ENCODE measurements at places on chromosomes 11 and 22.

DNA sequence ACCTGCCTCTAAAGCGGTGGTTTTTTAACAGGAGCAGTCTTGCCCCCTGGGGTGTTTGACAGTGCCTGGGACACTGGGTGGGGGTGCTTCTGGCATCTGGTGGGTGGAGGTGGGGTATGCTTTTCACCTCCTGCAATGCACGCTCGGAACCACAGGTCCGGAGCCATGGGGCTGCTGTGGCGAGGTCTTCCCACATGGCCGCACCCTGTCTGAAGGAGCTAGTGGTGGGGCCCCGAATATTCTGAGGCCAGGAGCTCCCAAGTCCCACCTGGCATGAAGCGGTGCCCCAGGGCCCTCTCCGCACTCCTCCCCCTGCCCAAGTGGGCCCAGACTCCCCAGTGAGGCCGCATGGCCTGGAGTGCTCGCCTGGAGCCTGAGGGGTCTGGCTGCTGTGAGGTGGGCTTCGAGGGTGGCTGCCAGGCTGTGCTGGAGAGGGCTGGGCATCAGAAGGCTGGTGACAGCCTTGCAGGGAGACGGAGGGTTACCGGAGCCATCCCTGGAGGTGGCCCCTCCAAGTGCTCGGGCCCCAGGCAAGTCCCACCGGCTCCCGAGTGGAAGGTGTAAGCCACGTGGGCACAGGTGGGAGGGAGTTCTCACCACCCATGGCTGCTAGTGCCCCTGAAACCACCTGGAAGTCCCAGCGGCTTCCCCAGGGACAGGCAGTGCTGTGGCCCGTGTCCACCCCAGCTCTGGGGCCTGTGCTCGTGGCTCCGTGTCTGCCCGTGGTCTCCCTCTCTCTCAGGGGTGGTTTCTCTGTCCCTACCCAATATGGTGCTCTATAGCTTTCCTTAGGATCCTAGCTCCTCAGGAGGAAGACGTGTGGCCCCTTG, 15.1 kb downstream of the TBX1 start:
- DNase-seq: no peak

DNA sequence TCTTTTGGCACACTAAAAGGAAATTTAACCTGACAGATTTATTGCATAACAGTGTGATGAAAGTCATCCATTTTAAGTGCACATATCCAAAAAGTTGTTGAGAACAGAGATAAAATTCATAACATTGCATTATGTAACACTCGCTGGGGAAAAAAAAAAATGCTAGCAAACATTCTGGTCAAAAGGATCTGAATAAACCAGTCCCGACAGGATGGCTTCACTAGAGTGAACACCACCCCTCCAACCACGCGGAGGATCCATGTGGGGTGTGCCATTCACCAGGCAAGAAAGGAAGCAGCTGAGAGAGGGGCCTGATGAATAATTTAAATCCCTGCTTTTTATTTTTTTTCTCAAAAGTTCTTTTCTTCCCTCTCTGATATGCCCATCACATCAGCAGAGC, 258.7 kb downstream of the DCDC1 start:
- DNase-seq: no peak

DNA sequence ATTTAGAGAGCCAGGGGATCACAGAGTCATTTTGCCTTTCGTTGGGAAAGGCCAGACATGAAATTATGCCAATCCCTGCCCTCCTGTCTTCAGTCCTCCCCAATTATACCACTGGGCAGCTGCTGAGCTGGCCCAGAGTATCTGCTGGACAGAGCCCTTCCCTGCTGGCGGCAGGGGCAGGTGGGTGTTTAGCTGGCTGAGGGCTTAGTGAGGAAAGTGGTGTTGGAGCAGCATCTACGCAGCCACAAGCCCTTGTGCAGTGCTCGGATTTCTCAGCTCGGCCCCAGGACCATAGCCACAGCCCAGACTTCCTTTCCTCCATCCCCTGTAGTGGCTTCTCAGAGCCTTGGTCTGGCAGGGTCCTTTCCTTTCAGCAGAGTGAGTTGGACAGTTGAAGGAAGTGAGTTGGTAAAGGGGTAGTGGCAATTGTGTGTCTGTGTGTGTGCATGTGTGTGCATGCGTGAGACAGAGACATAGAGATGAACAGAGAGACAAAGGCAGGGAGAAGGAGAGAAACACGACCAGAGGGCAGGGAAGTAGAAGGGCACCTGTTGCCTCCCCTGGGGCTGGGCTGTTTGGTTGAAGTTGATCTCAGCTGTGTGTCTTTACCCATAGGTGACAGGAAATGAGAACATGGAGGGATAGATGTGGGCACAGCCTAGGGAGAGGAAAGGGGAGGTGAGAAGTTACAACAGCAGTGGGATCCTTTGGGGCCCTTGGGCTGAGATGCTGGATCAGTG, 66.2 kb downstream of the GRIK4 start:
- no peak for DNase-seq

DNA sequence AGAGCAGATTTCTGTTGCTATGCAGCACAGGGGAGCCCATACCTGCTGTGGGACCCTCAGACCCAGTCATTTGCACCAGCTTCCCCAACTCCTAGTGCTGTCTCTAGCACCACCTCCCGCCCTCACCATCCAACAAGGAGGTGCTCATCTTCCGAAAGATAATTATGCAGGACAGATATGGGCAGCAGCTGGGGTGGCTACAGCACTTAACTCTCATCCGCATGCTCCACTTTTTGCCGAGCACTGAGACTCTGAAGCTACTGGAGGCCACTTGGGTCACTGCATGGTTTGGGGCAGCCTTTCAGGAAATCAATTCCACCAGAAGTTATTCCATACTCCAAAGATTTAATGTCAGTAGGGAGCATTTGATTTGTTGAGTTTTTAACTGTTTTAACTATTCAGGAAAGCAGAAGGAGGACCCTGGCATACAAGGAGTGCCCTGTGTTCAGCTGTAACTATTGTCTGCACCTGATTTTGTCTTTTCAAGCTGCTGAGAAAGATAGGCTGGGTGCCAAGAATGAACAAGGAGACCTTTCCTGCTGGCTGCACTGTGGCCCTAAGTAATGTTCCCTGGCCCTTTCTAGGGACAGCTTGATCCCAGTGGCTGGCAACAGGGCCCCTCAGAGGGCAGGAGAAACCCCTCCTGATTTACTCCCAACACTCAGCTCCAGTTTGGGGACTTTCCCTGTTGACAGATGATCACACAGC, 67.3 kb upstream of the CSNK2A3 start:
- DNase-seq: no peak

DNA sequence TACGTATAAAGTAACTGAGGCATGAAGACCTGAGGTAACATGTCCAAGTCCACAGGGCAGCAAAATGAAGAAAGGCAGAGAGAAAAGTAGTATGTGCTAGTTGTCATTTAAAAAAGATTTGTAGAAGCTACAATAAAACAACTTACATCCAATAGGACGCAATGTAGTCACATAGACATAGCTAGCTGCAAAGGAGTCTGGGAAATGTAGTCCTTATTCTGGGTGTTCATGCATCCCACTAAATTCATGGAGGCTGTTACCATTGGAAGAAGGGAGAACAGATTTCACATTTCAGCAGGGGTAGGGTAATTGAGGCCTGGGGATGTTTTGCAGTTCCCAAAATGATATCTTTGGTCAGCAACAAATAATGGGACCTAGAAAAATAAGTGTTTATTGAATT, 571.4 kb downstream of the MIAT start:
- DNase-seq: no peak

- peak; percentile 70 for DNase-seq
Measured at GRCh38 chr11:64023712-64024710, 11.7 kb upstream of the FLRT1 start.

DNA sequence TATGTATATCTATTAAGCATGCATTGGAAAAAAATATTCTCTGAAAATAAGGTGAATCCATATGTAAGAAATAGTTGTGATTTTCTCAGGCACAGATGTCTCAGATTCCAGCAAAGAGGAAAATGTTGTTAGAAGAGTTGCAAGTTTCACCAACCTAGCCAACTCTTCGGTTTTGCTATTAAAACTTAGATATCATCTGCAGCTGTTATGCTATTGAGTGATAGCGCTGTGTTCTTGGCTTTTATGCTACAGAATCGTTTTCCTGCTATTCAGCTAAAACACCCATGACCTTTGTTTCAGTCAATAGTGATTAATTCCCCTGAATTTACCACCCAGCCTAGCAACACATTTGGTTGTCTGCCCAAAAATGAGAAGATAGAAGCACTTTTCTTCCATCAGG, 795.6 kb upstream of the ANO3 start:
- no peak for DNase-seq

GRCh38 chr22:46794067-46794466, 31.6 kb downstream of the TBC1D22A start:
- no peak for DNase-seq

DNA sequence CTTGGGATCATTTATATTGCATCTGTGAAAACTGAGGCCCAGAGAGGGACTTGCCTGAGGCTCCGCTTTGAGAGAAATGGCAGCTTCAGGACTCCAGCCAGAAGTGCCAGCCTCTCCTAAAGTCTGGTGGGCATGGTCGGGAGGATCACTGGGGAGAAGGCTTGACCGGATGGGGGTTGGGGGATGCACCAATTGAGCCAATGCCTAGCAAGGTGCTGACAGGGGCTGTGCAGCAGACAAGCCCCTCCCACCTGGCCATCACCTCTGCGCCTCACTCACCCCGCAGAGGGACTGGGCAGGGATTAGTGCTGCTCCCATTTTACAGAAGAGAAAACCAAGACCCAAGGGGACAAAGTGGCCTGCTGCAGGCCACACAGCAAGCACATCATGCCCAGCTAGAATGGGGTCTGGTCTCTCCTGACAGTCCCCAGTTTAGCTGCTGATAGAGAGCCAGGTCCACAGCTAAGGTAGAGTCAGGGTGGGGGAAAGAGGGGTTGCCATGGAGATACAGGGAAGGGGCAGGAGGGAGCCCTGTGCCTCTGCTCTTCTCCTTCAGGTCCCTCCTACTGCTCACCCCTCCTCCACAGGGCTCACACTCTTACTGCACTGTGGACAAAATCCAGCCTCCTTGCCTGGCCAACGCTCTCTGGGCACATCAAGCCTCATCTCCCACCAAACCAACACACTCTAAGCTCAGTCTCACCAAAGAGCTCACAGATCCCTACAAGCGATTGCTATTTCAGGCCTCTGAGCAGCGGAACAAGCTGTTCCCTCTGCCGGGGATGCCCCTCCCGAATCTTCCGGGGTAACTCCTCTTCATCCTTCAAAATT, 29.5 kb downstream of the TEF start:
- DNase-seq: peak; percentile 46

GRCh38 chr11:56994532-56994931, 5.8 kb downstream of the OR5AK2 start:
- no peak for DNase-seq

- no peak for DNase-seq
Measured at GRCh38 chr11:100799445-100799844, 112.4 kb downstream of the ARHGAP42 start.

- no peak for DNase-seq
Measured at GRCh38 chr22:48753381-48753730, 1074.3 kb downstream of the BRD1 start.

DNA sequence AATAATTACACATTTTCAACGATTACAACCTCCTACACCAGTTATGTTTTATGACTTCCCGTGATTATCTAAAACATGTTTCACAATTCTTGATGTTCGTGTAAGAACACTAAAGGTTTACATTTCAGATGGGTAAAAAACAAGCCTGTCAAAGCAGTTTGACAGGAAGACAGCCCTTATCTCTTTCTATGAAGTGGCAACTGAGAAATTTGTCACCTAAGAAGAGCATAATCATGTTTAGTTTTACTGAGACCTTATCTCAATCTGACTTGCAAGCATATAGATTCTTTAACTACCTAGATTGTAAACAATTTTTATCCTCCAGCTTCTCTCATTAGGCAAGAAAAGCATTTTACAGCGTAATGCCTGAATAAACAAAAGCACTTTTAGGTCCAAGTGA, 218.4 kb upstream of the ZBED5 start:
- no peak for DNase-seq

DNA sequence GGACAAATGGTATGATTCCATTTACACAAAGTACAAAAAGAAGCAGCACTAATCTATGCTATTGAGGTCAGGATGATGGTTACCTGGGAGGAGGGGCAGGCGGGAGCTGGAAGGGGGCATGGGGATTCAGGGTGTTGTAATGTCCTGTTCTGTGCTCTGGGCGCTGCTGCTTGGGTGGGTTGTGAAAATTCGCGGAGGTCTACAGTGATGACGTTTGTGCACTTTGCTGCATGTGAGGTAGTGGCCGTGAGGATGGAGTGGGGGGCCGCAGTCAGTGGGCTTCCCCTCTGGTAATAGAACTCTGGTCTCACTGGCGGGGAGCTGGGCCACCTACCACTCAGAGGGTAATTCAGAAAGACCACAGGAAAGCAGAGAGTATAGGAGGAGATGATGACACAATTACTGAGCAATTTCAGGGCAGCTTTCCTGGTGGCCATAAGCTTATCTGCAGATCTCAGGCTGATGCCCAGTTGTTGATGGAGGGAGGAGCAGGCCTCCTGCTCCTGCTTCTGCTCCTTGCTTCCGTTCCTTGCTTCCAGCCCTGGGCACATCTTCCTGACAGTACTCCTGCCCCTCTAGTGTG, 121.5 kb downstream of the CEP164 start:
- DNase-seq: peak; percentile 14

DNA sequence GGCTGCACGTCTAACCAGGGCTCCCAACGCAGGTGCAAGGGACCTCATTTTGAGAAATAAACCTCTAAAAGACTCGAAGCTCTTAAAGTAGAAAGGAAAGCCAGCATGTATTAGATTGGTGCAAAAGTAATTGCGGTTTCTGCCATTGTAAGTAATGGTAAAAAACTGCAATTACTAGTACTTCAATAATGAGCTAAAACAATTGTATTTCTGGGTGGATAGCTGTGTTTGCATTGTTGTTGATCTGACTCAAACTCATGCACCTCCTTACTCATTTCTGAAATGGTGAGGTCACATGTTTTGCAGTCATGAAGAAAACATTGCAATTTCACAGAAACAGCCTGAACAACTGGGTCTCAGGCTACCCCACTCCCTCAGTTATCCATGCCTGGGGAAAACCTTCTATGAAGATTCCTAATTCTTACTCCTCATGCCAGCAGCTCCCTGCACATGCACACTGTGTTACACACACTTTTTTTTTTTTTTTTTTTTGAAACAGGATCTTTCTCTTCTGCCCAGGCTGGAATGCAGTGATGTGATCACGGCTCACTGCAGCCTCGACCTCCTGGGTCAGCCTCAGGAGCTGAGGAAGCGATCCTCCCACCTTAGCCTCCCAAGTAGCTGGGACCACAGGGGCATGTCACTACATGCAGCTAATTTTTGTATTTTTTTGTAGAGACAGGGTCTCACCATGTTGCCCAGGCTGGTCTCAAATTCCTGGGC, 24.6 kb downstream of the VWCE start:
- no peak for DNase-seq

- DNase-seq: peak; percentile 66
Measured at GRCh38 chr11:73931039-73931645, 19.7 kb upstream of the DNAJB13 start.

- DNase-seq: no peak
Measured at GRCh38 chr11:78063440-78064181, at the start of gene THRSP. THRSP (plus strand) TSS chr11:78063861; CDS start chr11:78063882, 21 bp downstream.

- DNase-seq: peak; percentile 83
Measured at GRCh38 chr11:1548221-1549070, 23.6 kb downstream of the DUSP8 start.

- DNase-seq: no peak
Measured at GRCh38 chr11:31995032-31995431, 95.8 kb upstream of the RCN1 start.

GRCh38 chr11:118194835-118195627, 18.6 kb upstream of the SCN2B start:
- no peak for DNase-seq

- no peak for DNase-seq
Measured at GRCh38 chr11:47536915-47537314, 16.0 kb downstream of the CELF1 start.

- DNase-seq: no peak
Measured at GRCh38 chr11:78187366-78188285, 800 bp downstream of the KCTD21 start.

All from H9 (cell line).